ENCODE measurements at places on chromosomes 5 and 9.

GRCh38 chr5:145787001-145787400 lies 48.1 kb downstream of the PRELID2 start:
- no peak for DNase-seq

DNA sequence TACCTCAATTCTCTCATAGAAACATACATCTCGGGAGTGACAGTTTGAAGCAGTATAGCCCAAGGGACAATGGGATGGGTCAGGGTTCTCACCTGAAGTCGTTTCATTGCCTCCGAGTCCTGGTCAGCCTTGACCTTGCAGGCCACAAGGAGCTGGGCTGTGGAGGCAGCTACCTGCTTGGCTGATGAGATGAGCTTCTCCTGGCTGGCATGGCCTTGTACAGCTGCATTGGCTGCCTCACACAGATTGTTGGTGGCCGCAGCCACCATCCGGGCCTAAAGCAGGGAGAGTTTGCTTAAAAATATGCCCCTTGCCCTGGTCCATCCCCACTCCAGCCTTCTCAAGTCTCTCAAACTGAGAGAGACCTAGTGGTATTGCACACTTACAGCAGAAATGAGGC lies 8.5 kb upstream of the TPM2 start:
- no peak for DNase-seq

- no peak for DNase-seq
These were observed 43.5 kb upstream of the PCAT7 start for GRCh38 chr9:94511134-94511954.

DNA sequence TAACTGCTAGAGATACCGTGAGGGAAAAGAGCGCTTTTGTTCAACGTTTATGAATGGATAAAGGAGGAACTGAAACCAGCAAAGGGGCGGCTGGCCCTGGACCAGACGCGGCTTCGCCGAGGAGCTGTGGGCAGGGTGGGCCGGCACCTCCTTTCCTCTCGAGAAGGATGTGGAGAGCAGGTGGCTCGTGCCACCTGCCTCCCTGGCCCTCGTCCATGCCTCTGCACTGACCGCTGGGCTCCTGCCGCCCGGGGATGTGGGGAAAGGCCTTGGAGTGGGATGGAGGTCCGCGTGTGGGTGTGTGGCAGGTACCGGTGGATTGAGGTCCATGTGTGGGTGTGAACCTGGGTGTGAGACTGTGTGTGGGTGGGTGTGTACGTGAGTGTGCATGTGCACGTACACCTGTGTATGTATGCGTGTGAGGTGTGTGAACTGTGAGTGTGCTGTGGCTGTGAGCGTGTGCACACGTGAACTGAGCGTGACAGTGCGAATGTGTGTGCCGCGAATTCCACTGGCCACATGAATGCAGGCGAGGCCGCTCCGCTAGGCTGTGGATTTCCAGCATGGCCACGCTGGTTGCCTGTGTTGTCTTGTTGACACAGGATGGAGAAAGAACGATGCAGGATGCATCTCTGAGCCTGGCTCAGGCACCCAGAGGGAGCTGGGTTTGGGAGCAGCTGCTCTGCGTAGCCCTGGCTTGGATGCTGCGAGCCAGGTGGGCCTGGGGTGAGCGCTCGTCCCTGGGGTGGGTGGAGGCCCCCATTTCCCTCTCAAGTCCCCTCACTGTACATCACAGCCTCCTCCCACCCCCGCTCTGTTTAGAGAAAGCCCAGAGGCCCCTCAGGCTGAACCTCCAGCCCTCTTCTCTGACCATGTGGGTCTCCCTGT lies 4.4 kb upstream of the CEP72 start:
- no peak for DNase-seq

DNA sequence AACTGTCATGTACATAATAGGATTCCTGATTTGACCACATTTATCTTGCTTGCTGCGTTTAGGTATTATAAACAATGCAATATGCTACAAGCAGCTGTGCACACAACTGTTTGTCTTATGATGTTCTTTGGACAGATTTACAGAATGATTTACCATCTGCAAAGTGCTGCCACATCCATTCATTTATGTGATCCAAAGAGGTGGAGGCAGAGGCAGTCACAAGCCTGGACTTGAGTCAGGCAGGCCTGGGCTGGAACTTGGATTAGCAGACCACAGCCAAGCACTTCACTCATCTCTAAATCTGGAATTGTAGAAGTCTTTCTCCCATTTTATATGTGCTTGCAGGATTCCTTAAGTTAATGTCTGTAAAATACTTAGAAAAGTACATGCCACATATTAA lies 149.0 kb downstream of the INSYN2B start:
- DNase-seq, result no peak

- no peak for DNase-seq
These were observed 1188.1 kb downstream of the DTWD2 start for GRCh38 chr5:117800261-117800660.
